ENCODE measurements at places on chromosomes 6 and 20.

- no peak for DNase-seq
Measured at GRCh38 chr6:107662333-107662732, 161.8 kb downstream of the SCML4 start.

DNA sequence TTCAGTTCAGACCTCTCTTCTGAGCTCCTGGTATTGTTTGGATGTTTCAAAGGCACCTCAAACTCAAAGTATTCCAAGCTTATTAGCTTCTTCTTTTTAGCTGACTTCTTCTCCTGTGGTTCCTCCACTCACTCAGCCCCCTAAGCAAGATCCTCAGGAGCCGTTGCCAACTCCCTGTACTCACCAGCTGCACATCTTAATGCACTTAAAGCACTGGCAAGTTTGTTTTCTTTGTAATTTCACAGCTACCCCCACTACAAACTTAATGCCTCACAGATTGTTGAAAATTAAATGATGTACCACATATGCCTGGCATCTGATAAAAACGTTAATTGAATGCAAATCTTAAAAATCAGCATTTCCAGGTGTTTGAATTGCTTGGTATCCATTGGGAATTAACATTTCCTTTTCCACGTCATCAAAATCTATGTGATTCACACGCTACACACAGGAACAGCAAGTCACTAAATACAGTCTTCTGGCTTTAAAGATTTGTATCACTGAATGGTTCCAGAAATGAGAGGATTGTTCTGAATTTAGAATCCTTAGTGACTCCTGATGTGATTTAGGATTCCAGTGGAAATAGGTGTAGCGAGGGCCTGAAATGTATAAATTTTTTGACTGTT, 24.5 kb downstream of the CALHM6 start:
- no peak for DNase-seq

GRCh38 chr6:298233-299103, 6.2 kb downstream of the DUSP22 start:
- no peak for DNase-seq

DNA sequence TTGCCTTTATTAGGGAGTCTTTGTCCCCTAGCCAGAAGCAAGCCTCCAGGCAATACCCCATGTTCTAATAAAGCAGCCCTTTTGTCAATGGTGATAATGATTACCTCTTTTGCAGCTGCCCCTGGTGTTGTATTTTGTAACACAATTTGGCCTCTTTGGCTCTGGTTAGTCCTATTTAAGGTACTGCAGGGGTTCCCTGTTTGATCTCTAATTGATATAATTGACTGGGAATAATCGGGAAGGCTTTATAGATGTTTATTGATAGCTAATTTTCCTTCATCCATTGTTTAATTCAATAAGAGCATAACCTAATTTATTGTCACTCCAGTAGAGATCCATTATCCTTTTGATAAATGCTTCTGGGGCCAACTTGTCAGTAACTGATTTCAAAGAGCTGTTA, 537.2 kb downstream of the PKHD1 start:
- no peak for DNase-seq

GRCh38 chr20:62413896-62414481, 6.9 kb upstream of the CABLES2 start:
- no peak for DNase-seq

GRCh38 chr6:82687855-82688254, 324.2 kb downstream of the TPBG start:
- no peak for DNase-seq

DNA sequence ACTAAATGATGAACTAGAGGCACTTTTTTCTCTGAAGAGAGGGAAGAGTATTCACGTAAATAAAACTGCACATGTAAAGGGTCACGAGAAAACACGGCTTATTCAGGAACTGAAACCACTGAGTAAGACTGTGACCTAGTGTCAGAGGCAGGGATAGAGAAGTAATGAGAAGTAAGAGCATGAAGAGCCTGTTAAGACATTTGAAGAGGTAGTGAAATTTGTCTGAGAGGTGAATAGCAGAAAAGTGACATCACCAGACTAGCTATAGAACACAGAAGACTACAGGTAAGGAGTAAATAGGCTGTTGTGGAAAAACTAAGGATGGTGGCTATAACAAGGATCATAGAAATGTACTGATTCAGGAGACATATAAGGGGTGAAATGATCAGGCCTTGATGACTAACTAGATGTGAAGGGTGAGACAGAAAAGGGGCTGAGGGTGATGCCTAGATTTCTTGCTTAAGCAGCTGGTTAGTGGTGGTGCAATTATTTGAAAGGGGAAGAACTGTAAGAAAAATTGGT, 76.8 kb downstream of the REV3L start:
- DNase-seq: no peak

DNA sequence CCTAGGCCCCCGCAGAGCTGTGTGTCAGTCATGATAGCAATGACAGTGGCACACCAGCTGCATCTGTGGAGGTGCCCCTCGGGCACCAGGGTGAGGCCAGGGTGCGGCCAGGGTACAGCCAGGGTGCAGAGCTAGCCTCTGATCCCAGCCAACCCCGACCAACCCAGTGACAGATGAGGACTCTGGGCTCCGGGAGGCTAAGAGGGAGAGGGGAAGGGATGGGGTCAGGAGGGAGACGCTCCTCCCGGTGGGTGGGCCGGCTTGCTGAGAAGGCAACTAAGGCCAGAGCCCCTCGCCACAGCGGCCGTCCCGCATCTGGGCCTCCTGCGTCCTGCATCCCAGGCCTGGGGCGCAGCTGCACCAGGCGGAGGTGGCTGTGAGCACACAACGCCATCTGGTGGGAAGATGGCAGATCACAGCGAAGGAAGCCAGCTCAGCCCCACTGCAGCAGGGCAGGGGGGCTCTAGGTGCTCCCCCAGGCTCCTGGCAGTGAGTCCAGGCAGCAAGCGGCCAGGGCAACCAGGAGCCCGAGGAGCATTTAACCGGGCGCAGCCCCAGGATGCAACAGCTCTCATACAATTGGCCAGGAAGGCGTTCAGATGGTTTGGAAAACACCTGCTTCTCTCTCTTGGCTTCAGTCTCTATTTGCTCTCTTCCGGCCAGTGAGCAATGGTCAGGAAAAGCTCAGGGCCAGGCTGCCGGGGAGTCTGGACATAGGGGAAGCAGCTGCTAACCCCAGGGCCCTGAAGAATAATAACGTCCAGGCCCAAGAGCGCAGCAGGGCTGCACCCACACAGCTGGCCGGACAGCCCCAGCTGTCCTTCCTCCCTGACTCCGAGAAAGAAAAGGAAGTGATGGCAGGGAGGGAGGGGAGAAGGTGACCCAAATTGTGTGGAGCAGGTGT, 169.4 kb downstream of the TAF4 start:
- no peak for DNase-seq

DNA sequence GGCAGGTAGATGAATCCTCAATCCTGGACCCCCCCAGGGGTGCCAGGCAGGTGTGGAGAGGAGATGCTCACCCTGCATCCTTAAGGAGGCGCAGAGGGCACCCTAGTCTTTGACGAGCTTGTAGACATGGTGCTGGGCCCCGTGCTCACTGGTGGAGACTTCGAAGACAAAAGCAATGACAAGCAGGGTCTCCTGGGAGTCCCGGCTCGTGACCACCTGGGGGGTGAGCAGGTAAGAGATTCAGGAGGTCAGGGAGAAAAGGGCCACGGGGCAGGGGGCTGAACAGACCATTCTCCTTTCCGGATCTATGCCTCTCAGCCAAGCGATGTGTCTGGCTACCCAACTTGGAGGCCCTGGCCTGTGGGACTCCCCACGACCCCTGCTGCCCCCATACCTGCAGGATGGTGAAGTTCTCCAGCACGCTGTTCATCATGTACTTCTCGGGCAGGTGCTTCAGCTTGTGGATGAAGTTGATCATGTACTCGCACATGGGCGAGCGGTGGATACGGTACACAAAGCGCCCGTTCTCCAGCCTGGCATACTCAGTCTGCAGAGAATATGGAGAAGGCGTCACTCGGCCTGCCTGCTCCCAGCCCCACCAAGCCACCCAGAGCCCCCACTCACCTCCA, 6.9 kb downstream of the RPL10A start:
- no peak for DNase-seq

GRCh38 chr20:58071298-58071697, 157.2 kb downstream of the ANKRD60 start:
- no peak for DNase-seq

DNA sequence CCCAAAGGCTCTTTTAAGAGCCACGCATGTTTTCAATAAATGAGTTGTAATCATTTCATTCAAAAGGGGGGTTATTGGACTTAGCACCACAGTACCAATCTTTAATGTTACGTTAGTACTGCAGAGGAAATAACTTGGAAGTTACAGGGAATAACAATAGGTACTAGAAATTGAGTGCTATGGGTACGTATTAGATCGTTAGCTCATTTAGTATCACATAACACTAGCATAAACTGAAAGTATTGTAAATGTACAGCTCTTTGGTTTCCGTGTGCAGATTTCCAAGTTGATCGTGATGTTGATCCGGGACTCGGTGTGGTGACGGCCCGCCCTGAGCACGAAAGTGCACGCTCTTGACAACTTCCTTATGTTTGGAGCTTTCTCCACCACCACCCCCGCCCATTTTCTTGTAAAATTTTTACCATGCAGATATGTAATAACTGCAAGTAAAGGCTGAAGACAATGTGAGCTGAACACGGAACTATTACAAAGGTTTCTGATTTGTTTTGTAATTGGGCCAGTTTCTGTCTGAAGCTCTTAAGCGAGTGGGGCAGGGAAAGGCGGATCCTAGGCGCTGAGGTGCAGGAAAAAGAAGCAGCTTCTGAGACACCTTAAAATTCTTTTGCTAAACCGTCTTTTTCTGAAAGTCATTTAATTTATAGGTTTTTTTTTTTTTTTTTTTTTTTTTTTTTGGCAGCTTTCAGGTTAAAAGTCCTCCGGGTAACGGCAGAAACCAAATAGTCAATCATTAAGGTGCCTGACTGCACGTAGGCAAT, 71.5 kb downstream of the HFE start:
- DNase-seq: peak; percentile 27

DNA sequence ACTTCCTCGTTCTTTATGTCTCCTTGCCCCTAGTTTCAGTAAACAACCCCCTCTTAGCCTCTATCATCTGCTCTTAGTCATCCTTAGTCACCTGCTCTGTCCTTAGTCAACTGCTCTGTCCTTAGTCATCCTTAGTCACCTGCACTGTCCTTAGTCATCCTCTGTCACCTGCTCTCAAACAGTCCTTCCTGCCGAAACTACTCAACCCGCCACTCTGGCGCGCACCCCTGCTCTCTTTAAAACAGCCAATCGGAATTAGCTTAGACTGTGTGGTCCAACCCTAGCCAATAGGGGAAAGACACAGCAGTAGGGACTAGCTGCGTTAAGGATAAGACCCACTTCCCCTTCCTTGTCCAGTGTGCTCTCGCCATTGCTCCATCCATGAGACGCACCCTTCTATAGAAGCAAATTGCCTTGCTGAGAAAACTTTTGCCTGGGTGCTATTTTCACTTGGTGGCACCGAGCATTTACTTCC, 73.9 kb downstream of the BACH2 start:
- no peak for DNase-seq

DNA sequence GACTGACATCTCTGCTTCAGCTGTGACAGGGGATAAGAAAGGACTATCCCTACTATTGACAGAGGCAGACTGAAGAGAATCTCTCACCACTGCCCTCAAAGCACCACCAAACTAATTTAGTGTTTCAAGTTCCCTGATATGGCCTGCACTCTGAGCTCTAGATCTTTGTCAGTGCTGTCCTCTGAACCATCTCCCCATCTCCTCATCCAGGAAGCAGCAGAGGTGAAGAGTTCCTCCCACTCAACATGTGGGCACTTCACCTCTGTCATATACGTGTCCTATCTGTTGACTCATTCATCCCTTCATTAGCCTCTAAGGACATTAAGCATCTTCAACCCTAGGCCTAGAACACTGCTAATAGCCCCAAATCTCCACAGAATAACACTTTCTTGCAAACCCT, 14.1 kb downstream of the FAM210B start:
- DNase-seq: no peak

All from T-helper 17 cell (primary cell).